ENCODE measurements at places on chromosomes 5 and 9.

- peak; percentile 11 for DNase-seq
Observed at GRCh38 chr9:26326563-26326962, 566.0 kb downstream of the CAAP1 start.

- DNase-seq = no peak
Observed at GRCh38 chr5:149001162-149001561, 61.7 kb downstream of the SH3TC2 start.

DNA sequence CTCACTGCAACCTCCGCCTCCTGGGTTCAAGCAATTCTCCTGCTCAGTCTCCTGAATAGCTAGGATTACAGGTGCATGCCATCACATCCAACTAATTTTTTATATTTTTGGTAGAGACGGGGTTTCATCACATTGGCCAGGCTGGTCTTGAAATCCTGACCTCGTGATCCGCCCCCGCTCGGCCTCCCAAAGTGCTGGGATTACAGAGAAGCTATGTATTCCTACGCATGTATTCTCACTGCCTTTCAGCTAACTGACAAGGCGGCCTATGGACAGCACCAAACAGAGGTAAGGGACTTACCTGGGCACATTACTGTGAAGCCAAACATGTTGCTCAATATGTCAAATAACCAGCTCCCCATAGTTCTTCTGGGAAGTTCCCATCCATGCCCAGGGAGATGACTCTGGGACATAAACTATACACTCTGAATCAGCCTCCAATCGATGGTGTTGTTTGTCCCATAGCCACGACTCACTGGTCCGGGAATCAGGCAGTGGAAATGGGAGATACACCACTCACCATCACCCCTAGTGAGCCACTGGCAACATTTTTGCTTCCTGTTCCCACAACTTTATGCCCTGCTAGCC lies 114.6 kb downstream of the SYK start:
- no peak for DNase-seq

GRCh38 chr5:172550096-172550765 lies 90.8 kb upstream of the NEURL1B start:
- DNase-seq = no peak

GRCh38 chr5:141529002-141529401 lies 40.1 kb downstream of the PCDHGC5 start:
- no peak for DNase-seq

DNA sequence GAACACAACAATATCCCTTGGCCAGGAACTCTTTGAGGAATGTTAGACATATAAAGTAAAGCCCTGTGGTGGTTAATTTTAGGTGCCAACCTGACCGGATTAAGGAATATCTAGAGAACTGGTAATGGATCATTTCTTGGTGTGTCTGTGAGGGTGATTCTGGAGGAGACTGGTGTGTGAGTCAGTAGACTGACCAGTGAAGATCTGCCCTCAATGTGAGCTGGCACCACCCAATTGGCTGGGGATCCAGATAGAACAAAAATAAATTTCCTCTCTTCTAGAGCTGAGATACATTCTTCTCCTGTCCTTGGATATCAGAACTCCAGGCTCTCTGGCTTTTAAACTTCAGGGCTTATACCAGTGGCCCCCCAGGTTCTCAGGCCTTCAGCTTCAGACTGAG lies 56.2 kb upstream of the TNPO1 start:
- DNase-seq = no peak

GRCh38 chr9:103731541-103731940 lies 362.6 kb upstream of the SMC2 start:
- DNase-seq = no peak

- no peak for DNase-seq
Observed at GRCh38 chr9:125839317-125839716, 92.1 kb downstream of the PBX3 start.

GRCh38 chr5:63878788-63879187 lies 83.5 kb downstream of the HTR1A start:
- DNase-seq = no peak

- no peak for DNase-seq
Observed at GRCh38 chr9:28409919-28410318, 836.6 kb upstream of the C9orf72 start.

DNA sequence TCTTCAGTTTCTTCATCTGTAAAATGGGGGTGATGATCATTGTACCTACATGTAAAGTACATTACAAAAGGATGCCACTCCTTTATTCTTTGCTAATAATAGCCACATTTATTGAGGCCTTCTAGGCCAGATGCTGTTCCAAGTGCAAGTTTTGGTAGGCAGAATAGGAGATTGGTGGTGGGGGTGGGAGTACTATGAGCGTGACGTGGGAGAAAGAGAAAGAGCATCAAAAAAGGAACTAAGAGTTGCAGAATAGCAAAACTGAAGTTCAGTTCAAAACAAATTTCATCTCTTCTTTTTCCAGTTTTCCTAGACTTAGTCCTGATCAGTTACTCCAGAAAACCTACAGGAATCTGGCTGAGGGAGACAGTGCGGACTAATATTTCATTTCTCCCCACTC lies 174.1 kb downstream of the SNX18 start:
- no peak for DNase-seq

DNA sequence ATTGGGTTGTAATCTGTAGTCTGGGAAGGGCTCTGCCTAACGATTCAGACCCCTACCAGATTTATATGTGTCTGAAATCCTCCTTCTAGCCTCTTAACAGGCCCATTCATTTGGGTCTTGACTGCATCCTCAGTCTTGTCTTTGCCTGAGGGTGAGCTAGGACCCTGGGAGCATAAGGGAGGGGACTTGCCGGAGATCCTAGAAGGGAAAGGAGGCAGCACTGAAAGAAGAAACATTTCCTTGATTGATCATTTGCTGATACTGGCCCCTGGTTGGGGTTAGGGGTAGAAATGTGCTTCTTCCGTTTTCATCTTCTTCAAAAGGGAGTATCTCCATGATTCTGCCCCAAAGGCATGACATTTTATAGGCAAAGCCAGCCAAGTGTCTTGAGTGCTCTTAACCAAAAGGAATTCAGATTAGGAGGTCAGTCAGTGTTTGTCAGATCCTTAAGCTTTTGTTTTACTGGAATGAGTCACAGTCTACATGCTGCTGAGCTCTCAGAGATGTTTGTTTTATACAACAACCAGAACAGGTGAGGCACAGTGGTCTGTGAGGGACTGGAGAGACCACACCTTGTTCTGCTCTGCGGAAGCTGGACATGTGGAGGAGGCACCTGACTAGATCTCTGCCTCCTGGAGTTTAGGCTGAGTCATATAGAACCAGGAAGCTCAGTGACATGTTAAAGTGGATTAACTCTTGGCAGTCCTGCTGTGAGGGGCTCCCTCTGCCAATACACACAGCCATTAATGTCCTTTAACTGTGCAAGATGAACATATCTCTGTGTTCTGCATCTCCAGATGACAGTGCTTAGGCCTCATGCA lies 37.7 kb downstream of the PCDHAC2 start:
- DNase-seq = no peak

DNA sequence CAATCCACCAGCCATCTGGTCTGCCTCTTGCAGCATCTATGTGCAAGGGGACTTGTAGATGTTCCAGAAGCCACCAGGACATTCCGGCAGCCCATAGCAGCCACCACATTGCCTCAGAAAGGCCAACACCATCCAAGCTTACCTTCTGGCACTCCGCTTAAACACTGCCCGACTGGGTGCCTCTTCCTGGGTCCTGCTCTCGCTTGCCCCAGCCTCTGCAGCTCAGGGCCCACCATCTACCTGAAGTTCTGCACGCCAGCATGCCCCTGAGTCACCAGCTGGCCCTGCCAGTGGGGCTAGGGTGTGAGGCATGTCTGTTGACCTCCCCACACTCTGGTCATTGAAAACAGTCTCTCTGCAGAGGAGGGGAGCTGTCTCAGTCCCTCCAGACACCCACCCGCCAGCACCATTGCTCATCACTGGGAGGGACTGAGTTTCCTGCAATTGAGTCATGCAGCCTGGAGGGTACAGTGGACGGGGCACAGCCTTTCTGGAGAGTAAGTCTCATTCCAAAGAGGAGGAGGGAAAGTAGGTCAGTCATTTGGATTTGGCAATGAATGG lies 16.9 kb upstream of the COL5A1 start:
- no peak for DNase-seq
